ENCODE measurements at places on chromosomes 4 and X.

DNA sequence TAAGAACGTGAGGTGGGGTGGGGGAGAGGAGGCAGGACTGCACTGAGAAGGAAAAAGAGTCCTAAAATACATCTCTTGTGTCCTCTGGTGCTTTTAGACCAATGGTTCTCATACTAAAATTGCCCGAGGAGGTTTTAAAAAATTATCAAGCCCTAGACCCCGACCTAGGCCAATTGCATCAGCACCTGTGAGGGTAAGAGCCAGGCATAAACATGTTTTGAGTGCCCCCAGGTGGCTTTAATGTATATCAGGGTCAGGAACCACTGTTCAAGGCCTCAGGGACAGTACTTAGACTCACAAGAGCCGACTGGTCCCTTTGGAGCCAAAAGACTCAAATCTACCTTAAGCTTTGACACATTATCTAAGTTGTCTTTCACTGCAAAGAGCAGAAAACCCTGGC, 37.5 kb upstream of the TMEM150C start:
- DNase-seq, result no peak

- DNase-seq, result no peak
Measured at GRCh38 chr4:8167815-8168214, 9.2 kb upstream of the ABLIM2 start.

DNA sequence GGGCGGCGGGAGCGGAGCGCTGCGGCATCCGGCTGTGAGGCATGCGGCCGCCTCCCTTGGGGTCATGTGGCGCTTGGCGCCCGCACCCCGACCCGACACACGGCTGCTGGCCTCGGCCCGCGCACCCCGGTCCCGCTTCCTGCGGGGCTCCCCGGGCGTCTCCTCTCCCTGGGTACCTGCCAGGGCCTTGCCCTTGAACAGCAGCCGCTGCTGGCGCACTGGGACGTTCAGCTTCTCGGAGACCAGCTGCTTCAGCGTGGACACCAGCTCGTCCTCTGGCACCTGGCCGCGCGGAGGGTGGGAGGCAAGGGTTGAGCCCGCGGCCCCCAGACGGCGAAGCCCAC, 391 bp downstream of the UBL4A start:
- no peak for DNase-seq

DNA sequence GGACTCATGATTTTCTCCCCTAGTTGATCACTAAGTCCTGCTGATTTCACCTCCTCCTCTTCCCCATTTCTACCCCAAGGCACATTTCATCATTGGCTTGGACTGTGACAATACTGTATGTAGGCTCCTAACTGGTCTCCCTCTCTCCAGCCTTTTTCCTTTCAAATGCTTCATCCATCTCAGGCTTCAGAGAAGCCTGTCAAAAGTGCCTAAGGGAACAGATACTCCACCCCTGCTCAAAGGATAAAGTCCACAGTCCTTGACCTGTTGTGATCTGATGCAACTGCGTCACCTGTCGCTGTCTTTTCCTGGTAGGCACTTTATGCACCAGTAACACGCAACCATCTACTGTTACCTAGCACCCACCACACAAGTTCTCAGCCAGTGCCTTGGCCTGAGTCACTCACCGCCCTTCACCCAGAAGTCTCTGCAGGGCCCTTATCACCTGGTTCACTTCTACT, 12.8 kb downstream of the SCARB2 start:
- DNase-seq, result no peak

DNA sequence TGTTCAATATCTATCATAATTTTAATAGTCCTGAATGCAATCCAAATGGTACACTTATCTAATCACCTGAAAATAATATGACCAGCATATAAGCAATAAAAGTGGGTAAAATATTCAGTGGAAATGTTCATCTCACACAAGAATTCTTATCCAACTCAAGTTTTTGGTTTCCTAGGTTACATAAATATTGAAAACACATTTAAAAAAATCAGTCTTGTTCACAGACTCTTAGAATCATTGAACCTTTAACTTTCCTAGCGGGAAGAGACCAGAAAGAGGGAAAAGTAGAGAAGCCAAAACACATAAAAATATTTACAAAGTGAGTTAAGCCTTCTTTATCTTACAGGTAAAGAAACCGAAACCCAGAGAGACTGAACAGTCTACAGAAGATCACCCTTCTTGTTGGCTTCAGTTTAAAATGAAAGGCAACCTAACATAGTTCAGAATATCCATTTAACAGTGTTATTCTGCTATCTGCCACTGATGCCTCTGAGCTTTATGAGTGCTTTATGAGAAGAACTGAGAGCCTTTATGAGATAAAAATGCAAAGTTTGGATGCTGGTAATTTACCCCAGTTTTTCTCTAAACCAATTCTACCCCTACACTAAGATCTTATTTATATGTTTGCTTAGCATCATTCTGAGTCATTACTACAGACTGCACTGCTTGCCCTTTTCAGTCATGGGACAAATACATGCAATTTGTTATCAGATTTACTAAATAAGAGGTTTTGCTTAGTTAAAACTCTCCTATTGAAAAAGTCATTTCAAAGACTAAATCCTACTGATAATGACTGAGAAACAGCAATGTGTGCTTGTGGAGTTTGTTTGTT, 453.3 kb upstream of the INTU start:
- no peak for DNase-seq

DNA sequence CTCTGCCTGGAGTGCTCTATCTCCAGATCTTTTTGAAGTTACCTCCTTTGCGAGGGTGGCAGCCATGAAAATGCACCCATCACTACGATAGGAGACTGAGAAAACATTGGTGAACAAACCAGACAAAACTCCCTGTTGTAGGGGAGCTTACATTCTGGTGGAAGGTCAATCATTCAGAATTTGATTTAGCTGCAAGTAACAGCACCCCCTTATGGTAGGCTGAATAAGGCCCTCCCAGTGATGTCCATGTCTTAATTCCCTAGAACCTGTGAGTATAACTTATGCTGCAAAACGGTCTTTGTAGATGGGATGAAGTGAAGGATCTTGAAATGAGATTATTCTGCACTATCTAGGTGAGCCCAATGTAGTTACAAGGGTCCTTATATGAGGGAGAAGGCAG, 5.6 kb upstream of the TEC start:
- DNase-seq, result peak; percentile 42

DNA sequence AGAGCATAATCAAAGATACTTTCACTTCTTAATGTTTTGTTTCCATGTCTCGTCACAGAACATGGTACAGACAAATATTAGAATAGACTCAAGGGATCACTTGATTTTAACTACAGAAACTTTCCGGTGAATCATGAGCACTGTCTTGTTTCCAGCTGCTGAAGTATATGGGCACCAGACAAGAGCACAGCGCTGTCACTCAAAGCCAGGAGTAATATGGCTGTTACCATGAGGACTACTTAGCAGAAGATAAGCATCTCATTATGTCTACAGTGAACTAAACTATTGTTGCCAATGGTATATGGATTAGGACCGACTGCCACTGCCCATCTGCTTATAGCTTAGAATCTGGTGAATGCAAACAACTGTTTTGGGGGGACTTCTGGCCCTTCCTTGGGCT, 34.3 kb downstream of the MECP2 start:
- DNase-seq, result no peak

GRCh38 chr4:12889054-12889453, 595.1 kb downstream of the RAB28 start:
- DNase-seq, result no peak

- DNase-seq, result no peak
Measured at GRCh38 chr4:98394134-98394533, 132.9 kb downstream of the RAP1GDS1 start.

GRCh38 chrX:148556498-148556897, 56.1 kb downstream of the AFF2 start:
- DNase-seq, result no peak

DNA sequence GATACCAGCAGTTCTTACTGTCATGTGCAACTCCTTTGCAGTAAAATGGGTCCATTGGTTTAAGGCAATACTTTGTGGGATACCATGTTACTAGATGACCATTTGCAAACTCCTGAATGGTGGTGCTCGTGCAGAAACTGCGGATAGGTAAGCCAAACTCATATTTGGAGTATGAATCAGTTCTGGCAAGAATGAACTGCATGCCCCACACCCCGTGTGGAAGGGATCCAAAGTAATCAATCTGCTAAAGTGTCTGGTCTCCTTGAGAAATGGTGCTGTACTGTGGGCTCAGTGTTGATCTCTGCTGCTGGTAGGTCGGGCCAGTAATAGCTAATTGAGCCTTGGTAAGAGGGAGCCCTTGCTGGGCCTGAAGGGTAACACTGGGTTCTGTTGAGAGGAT, 4.2 kb upstream of the TAB3 start:
- no peak for DNase-seq
